ENCODE measurements at places on chromosomes 6 and 20.
A peak's percentile ranks its signal among the peaks of the same experiment; 100 is the strongest.

DNA sequence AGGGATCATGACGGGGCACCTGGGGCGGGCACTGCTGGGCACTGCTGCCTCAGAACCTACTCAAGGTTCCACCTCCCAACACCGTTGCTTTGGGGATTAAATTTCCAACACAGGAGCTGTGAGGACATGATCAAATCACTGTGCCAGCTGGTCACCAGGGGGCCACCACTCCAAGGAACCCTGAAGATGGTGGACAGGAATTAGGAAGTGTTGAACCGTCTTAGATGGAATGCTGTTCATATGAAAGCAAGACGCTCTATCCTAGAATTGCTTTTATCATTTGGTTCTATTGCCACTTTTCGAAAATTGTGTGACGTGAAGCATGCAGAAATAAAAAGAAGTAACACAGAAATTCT lies 140.3 kb downstream of the DLL1 start:
- no peak for DNase-seq

- DNase-seq, result no peak
These were observed 47.2 kb upstream of the PLCB4 start for GRCh38 chr20:9021699-9022098.

DNA sequence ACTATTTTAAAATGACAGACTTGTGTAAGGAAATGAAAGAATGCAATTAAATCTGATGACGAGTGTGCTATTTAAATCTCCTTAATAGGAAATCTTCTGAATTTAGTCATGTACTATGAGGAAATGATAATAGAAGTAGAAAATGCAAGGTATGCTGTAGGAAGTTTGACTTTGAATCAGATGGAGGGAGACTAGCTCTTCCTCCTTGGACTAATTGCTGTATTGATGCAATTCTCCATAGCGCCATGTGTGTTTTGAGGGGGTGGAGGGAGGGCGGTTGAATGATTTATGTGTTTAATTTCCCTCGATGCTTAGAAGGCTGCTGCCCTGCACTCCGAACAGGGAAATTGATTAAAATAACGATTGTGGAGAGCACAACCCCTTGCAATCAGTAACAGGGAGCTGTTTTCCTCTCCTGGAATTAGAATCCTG lies 214.4 kb upstream of the PRND start:
- DNase-seq, result no peak

- no peak for DNase-seq
These were observed 130.3 kb upstream of the LY86 start for GRCh38 chr6:6458172-6458571.

DNA sequence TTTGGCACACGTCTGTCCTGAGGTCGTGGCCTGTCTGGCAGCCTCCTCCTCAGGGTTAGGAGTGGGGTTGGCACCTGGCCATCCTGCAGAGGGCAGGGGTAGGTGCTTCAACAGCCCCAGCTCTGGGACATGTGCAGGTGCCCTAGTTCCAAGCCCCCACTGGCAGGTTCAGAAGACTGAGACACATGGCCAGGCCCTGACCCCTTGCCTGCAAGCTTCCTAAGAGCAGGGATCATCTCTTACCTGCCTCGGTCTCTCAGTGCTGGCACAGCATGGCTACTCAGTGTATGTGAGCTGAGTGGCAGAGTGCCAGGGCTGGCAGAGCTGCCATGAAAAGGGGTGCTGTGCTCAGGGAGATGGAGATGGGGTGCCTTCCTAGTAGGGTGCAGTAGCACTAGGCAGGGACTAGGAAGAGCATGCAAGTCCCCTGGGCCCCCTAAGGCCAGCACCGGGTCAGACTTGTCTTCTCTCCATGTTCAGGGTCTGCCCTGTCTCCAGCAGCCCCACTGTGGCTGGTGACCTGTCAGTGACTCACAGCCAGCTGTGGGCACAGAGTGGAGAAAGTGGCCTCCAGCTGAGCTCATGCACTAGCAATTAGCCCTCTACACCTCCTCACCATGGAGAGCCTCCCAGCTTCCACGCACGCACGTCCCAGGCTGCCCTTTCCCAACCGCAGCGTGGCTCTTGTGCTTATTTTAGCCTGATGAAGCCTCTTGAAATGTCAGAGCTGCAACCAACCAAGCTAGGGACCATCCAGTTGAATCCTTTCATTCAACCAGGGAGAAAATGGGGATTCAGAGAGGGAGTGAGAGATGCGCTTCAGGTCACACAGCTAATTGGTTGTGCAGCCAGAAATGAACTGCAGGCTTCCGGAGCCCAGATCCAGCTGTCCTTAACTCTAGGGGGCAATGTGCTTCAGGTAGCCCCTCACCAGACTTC lies 116.6 kb downstream of the MRPL14 start:
- DNase-seq, result no peak

DNA sequence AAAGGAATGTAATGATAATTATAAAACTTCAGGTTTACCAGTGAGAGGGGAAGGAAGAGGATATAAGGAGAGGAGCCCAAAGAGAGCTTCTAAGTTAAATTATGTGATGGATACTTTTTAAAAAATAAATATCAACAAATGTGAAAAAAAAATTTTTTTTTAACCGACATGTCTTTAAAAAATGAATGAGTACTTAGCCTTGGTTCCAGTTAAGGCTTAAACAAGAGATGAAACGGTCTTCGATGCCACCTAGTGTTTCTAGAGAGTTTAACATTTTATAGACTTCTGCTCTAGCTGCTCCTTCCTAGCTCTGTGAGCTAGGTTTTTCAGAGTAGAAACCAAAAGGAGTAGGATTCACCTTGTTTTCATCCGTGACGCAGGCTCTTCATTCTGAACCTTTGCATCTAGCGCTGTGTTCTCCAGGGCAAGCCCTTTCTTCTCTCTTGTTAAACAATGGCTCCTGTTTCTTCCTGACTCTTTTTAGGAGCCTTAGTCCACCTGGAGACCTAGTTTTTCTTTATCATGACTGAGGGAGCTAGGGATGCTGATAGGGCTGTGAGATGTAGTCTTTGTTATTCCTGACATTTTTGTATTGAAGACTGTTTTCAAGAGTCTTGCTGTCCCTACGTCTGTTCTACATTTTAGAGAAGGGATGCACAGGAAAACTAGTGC lies 42.4 kb upstream of the GNRH2 start:
- peak; percentile 27 for DNase-seq
